ENCODE measurements at places on chromosomes 11 and 22. TPM values are rescaled to one million over a fixed set of nuclear protein-coding genes. Genes with fewer than 3 reads are reported as not detected.

Gene NOX4
- total RNA-seq, result 46.1 TPM

DNA sequence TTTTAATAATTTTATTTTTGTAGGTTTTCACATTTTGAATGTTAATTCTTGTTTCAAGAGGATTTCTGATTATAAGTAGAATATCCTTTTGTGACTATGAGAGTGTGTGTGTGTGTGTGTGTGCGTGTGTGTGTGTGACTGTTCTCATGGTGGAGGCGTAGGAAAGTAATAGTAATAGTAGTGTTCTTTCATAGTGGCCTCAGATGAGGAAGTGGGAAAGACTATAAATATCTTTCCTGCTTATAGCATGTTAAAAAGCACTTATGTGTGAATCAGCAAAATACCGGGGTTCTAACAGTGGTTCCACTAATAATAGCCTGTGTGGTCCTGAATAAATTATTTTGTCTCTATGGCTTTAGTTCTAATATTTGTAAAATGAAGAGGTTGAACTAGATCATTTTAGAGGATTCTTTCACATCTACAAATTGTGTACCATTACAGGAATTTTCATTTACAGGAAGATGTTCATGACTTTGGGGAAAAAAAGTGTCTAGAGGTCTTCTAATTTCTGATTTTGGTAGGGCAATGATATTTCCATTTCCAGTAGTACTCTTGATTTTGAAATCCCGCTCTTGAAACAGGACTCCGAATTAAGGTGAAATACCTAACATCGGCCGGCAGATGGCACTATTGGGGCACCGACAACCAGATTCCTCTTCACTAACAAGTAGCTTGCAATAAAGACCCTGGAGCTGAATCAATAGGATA lies 29.9 kb upstream of the OR10G7 start:
- H3K27ac ChIP-seq, result no peak overlapping the region
- no peaks in the 10 kb centered on the region for H3K4me1 ChIP-seq
- H3K36me3 ChIP-seq, result no peaks in the 10 kb centered on the region
- no peaks in the 10 kb centered on the region for H3K27me3 ChIP-seq
- peak; percentile 88 for DNase-seq

DNA sequence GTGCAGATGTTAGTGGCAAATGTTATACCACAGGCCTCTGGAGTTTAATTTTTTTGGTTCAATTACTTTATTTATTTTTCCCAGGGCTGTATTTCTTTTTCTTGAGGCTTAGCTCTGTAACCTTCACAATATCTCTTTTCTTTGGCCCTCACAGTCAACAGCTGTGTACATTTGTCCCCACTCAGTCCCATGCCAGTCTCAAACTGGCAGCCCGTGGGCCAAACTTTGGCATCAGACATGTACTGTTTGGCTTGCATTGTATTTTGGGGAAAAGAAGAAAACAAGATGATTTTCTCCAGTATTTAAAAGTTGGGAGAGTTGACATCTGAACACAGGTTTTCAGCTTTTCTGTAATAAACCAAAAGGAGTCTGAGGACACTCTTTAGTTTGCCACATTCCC lies 87.1 kb downstream of the PRR5L start:
- no peaks in the 10 kb centered on the region for H3K36me3 ChIP-seq
- no peaks in the 10 kb centered on the region for H3K27me3 ChIP-seq
- no peak for DNase-seq
- no peak overlapping the region for H3K4me3 ChIP-seq

DNA sequence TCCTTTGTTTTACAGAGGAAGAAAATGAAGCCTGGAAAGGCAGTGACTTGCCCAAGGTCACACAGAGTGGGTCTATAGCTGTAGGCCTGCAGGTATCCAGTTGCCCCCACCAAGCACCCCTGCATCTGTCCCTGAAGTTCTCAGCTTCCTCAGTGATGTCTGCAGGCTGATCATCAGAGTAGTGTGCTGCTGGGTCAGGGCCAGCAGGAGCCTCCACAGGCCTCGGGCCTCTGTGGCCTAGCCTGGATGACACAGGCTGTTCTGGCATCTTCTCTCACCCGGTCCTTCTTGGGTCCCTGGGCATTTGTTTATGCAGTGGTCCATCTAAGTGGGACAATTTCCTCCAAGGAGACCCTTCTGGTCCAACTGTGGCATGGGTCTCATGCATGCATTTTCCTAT lies 74.8 kb upstream of the E2F8 start:
- no peak overlapping the region for H3K4me3 ChIP-seq
- DNase-seq, result no peak
- no peak overlapping the region for H3K27ac ChIP-seq
- no peaks in the 10 kb centered on the region for H3K4me1 ChIP-seq
- H3K27me3 ChIP-seq, result no peaks in the 10 kb centered on the region

DNA sequence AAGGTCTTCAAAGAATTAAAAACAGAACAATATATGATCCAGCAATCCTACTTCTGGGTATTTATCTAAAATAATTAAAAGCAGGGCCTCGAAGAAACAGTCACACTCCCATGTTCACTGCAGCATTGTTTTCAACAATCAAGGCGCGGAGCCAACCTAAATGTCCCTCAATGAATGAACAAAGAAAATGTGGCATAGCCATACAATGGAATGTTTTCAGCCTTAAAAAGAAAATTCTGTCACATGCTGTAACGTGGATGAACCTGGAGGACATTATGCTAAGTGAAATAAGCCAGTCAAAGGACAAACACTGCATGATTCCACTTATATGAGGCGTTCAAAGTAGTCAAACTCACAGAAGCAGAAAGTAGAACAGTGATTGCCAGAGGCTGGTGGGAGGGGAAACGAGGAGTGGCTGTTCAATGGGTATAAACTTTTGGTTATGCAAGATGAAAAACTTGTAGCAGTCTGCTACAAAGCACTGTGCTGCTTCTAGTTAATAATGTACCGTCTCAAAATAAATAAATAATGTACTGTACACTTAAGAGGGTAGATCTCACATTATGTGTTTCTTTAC lies 41.2 kb downstream of the SNX19 start:
- peak overlapping the region; percentile 36 for H3K27ac ChIP-seq
- H3K36me3 ChIP-seq, result peaks cover 13% of the 10 kb centered on the region
- no peaks in the 10 kb centered on the region for H3K27me3 ChIP-seq
- no peak overlapping the region for H3K4me3 ChIP-seq

GRCh38 chr11:126194121-126194543 lies 17.3 kb downstream of the RPUSD4 start:
- H3K36me3 ChIP-seq, result no peaks in the 10 kb centered on the region
- DNase-seq, result no peak
- no peaks in the 10 kb centered on the region for H3K27me3 ChIP-seq
- no peak overlapping the region for H3K27ac ChIP-seq
- H3K4me3 ChIP-seq, result no peak overlapping the region
- no peaks in the 10 kb centered on the region for H3K4me1 ChIP-seq

DNA sequence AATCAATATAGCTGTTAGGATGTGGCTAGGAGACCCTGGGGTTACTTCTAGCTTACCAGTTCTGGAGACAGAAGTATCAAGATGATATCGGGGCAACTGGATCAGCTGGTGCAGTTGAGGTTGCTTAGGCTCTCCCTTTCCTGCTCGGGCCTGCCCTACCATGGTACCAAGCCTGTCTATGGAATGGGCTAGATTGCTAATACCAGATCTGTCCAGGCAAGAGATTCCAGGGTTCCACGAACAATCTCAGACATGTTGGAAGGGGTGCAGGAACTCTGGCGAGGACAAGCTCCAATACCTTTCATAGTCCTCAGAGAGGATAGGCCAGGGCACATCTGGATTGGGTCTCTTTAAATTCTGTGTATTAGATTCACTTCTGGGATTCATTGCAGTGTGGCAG lies 53.8 kb downstream of the ADM start:
- no peak overlapping the region for H3K27ac ChIP-seq
- no peak overlapping the region for H3K4me3 ChIP-seq
- no peaks in the 10 kb centered on the region for H3K4me1 ChIP-seq
- no peaks in the 10 kb centered on the region for H3K36me3 ChIP-seq
- no peaks in the 10 kb centered on the region for H3K27me3 ChIP-seq

Gene ZP1
- not detected for total RNA-seq

DNA sequence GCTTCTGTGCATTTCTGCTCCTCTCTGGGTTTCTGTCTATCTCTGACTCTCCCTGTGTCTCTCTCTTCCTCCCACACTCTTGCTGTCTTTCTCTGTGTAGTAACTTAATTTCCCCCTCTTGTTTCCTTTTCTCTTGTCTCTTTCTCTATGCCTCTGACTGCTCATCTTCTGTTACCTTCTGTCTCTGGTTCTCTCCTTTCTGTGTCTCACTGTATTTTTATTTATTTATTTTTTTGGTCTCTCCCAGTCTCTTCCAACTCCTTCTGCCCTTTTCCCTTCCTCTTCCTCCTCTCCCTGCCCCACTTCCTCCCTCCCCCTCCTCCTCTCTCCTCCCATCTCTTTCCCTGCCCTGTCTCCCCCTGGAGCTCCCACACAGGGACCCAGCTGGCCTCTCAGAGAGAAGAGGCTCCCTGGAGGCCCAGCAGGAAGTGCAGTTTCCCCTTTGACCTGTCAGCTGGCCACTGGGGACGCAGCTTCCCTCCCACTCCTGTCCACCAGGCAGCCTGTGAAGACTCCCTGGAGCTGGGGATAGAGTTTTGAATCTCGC lies 38.3 kb upstream of the MYH9 start:
- no peaks in the 10 kb centered on the region for H3K4me1 ChIP-seq
- no peaks in the 10 kb centered on the region for H3K27me3 ChIP-seq
- no peak overlapping the region for H3K4me3 ChIP-seq
- DNase-seq, result no peak

Gene CTR9
- total RNA-seq, result 32.2 TPM

DNA sequence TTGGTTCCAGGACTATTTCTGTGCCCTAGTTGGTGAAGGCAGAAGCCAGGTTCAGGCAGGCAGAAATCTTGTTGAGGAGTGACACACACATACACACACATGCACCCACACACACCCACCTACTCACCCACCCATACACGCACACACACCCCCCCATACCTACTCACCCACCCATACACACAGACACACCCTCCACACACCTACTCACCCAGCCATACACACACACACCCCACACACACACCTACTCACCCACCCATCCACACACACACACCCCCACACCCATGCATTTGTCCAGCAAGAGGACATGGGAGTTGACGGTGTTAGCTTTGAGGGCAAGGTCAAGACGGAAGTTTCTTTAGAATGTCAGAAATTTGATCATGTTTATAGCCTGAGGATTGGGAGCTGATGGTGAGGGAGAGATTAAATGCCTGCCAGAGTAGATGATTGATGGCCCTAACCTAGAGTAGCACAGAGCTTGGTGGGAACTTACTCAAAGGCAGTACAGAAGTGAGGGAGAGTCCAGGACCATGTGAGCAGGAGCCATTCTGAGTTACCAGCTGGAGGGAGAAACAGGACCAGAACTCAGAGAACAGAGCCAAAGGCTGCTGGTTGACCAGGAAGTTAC lies 68.9 kb downstream of the CYB5R2 start:
- H3K27me3 ChIP-seq, result no peaks in the 10 kb centered on the region
- no peaks in the 10 kb centered on the region for H3K4me1 ChIP-seq
- H3K4me3 ChIP-seq, result no peak overlapping the region
- no peak for DNase-seq
- no peaks in the 10 kb centered on the region for H3K36me3 ChIP-seq
- H3K27ac ChIP-seq, result no peak overlapping the region

Gene PARVA
- total RNA-seq, result 159 TPM

DNA sequence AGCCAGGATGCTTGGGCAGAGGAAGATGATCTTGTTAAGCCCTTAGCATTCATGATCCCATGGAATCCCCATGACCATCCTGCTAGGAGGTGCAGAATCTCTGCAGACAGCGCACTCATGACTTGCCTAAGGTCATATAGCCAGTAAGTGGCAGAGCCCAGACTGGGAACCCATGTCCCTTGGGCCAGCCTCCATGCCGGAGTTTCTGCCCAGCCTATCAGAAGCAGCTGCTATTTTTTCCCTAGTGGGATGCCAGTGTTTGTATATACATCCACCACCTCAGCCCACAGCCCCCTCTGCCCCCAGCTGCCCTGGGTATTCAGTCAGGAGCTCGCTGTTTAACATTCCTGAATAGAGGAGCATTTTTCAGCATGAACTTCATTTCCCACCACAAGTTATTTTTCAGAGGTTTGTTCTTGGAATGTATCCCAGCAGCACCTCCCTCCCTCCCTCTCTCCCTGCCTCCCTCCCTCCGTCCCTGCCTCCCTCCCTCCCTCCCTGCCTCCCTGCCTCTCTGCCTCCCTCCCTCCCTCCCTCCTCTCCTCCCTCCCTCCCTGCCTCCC lies 34.4 kb upstream of the SUSD2 start:
- no peaks in the 10 kb centered on the region for H3K36me3 ChIP-seq
- DNase-seq, result no peak
- H3K27ac ChIP-seq, result peak overlapping the region; percentile 96
- H3K4me1 ChIP-seq, result peaks cover 5% of the 10 kb centered on the region
- no peak overlapping the region for H3K4me3 ChIP-seq

GRCh38 chr11:86669424-86669823 lies 3.0 kb downstream of the ME3 start:
- H3K27me3 ChIP-seq, result no peaks in the 10 kb centered on the region
- peaks cover 3% of the 10 kb centered on the region for H3K36me3 ChIP-seq
- H3K4me3 ChIP-seq, result no peak overlapping the region

GRCh38 chr11:57116654-57117053 lies 65.1 kb upstream of the LRRC55 start:
- H3K4me3 ChIP-seq, result no peak overlapping the region
- H3K27me3 ChIP-seq, result no peaks in the 10 kb centered on the region
- H3K36me3 ChIP-seq, result no peaks in the 10 kb centered on the region
- H3K27ac ChIP-seq, result no peak overlapping the region
- no peak for DNase-seq

DNA sequence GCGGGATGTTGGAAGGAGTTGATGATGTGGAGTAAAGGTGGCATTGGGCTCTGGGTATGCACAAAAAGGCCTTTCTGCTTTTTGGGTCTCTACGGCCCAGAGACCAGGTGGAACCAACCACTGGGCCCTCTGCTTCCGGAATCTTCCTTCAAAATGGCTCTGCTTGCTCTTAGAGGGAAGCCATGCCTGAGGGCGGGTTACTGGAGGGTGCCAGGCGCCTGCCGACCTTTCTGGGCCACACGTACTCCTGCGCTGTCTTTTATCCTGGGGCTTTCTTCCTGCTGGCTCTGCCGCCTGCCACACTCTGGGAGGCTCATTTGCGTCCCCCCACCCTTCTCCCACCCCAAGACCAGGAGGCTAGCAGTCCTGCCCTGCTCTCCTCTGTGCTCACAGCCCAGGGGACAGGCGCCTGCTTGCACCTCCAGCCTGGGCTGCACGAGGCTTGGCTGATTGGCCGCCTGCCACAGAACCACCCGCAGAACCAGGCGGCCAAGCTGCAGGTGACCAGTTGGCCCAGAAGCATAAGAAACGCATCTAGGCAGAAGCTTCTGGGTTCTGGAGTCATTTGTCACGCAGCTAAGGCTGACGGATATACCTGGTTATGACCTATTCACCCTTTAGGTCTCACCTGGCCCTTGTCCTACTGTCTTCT lies 536.9 kb downstream of the TBC1D22A start:
- no peaks in the 10 kb centered on the region for H3K4me1 ChIP-seq
- H3K36me3 ChIP-seq, result no peaks in the 10 kb centered on the region
- no peak overlapping the region for H3K27ac ChIP-seq
- no peak overlapping the region for H3K4me3 ChIP-seq
- no peak for DNase-seq

Measured in aorta (tissue), 5 donors.